ENCODE measurements at places on chromosomes 11 and 22.

DNA sequence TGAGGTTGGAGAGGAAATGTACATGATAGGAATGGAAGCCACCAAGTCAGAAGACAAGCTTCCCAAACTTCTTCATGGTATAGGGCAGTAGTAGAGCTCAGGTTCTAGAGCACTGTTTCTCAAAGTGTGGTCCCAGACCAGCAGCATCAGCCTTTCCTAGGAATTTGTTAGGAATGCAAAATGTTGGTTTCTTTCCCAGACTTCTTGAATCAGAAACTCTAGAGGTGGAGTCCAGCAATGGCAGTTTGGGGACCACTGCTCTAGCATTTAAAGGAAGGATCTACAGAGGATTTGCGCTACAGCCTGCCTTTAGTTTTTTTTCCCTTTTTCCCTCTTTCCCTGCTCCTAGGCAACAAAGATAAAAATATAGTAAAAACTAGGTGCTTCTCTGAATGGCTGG, 17.0 kb upstream of the MMP12 start:
- DNase-seq = no peak

DNA sequence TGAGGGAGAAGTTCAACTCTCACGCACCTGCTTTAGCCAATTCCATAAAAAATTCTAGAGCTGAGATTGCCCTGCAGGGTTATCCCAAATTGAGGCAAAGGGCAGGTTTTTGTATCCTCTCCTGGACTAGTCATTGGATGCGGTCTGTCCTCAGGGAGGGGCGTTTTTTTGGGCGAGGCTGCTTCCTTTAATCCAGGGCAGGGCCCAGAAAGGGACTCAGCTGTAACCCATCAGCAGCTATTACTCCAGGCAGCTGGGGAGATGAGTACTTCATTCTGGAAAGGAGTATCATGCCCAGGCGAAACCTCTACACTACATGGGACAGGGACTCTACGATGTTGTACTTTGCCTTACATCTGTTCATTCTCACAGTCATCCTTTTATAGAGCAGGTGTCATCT, 103.3 kb downstream of the SCN3B start:
- DNase-seq = no peak

GRCh38 chr11:2099516-2100349, 39.5 kb downstream of the IGF2 start:
- DNase-seq = no peak

DNA sequence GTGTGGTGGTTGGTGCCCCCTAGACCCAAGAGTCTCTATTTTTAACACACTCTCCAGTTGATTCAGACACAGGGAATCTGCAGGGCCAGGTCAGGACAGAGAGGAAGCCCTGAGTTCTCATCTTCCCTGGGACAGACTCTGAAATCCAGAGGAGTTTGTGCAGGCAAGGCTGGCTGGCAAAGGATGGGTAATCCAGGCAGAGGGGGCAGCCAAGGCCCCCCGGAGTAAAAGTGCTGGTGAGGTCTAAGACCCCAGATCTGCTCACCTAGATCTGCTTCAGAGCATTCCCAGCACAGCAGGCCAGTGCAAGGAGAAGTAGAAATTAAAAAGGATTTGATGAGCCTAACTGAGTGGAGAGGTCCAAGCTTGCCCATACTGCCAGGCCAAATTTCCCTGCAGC, 40.6 kb upstream of the MN1 start:
- DNase-seq = no peak

GRCh38 chr11:79100093-79100910, 340.5 kb downstream of the TENM4 start:
- DNase-seq = no peak

GRCh38 chr11:1845561-1846452, 7.0 kb downstream of the TNNI2 start:
- DNase-seq = no peak

- DNase-seq = no peak
These were observed 3.5 kb downstream of the NXPE1 start for GRCh38 chr11:114556135-114556534.

DNA sequence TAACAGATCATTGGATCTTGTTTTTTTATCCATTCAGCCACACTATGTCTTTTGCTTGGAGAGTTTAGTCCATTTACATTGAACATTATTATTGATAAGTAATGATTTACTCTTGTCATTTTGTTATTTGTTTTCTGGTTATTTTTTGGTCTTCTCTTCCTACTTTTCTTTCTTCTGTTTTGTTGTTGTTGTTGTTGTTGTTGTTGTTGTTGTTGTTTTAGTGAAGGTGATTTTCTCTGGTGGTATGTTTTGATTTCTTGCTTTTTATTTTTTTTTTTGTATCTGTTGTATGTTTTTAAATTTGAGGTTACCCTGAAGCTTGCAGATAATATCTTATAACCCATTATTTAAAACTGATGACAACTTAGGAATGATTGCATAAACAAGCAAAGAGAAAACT, 28.6 kb downstream of the TAF1D start:
- no peak for DNase-seq

DNA sequence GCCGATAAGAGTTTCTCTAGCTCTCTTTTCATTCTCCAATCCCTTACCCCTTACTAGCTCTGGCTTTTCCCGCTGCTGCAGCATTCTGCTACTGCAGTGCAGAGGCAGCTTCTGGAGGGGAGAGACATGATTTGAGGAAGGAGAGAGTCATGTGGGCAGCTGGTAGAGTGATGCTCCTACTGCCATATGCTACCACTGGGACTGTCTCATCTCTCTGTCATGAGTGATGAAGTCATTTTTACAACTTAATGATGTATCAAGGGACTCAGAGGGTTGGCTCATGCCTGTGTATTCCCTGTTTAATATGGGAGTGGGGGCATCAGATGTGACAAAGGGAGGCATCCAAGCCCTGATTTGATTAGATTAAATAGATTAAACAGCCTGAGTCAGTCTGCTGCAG, 11.3 kb downstream of the SLC17A6 start:
- no peak for DNase-seq

Data from left cardiac atrium (tissue), 4 donors.